ENCODE measurements at places on chromosomes 4 and X. TPM values are rescaled to one million over a fixed set of nuclear protein-coding genes. Genes with fewer than 3 reads are reported as not detected.

GRCh38 chrX:44898411-44899221, 25.6 kb downstream of the KDM6A start:
- DNase-seq, result no peak

DNA sequence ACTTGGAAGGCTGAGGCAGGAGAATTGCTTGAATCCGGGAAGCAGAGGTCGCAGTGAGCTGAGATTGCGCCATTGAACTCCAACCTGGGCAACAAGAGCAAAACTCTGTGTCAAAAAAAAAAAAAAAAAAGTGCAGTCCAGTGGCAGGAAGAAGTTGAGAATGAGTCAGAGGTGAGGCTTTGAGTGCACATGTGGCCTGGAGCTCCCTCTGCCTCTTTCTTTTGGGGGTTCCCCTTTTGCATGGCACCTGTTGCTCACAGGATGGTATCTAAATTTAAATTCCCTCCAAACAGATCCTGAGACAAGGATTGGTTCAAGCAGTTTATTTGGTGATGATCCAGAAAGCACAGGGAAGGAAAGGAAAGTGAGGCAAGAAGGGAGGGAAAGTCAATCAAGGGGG, 151.4 kb upstream of the STX18 start:
- DNase-seq, result peak; percentile 17

GRCh38 chrX:132394591-132394990, 94.2 kb downstream of the MBNL3 start:
- no peak for DNase-seq

DNA sequence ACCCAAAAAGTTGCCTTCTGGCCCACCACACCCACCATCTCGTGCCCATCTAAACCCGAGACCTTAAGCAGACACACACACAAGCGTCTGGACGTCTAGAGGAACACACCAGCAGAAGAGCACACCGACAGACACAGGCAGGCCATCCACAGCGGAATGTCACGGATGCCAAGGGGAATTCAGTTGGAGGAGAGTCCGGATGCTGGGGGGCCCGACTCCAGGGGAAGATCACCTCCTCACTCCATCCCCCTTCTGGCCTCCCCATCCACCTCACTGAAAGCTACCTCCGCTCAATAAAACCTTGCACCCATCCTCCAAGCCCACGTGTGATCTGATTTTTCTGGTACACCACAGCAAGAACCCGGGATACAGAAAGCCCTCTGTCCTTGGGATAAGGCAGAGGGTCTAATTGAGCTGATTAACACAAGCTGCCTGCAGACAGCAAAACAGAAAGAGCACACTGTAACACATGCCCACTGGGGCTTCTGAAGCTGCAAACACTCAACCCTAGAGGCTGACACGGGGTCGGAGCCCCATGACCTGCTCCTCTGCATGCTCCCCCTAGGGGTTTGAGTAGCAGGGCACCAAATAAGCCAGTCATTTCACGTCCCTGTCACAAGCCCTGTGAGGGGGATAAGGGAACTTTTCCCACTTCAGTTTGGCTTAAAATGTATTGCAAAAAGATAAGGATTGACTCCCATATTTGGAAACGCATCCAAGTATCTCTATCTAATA, 339.6 kb upstream of the PCDH10 start:
- no peak for DNase-seq

DNA sequence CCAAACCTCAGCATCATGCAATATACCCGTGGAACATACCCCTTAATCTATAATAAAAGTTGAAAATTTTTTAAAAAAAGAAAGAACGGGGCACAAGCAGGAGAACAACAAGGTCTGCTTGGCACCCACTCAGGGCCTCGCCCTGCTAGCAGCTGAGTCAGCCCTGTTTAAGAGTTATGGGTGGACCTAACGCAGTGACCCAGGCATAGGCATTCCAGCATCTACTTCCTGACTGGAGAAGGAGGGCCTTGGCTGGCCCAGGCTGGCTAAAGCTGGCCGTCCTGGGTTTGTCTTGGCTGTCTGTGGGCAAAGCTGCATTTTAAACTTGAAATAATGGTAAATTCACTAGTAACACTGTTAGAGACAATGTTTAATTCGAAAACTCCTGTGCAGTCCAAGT, 236.7 kb upstream of the PGRMC2 start:
- DNase-seq, result peak; percentile 37

GRCh38 chrX:150161193-150161592, 201.9 kb upstream of the MAMLD1 start:
- DNase-seq, result no peak

GRCh38 chrX:110417128-110417527, 58.5 kb downstream of the RTL9 start:
- DNase-seq, result no peak

DNA sequence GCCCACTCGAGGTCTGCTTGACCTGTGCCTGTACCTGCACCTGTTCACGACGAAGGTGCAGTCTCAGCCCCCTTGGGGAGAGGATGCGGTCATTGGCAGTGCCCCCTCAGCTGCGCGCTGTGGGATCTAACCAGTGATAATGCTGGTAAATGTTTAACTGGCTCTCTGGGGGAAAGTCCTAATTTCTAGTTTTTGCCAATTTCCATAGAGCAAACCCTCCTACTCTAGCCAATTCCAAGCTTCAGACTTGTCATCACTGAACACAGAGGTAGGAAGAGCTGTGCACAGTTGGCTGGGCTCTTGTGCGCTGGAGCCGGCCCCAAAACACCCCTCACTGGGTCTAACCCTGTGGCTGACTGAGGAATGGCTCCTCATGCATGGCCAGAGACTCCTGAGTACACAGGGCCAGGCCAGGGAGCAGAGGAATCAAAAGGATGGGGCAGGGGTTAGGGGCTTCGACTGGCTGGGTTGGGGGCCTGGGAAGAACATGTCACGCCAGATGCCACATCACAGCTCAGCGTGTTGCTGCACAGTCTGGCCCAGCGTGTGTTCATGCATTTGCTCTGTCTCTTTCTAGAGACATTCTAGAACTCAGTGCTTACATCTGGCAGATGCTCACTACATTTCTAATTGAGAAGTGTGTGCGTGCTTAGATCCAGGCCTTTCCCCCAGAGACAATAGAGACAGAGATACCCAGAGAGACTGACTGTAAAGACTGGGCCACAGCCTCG, 270.8 kb downstream of the BCOR start:
- DNase-seq, result no peak

DNA sequence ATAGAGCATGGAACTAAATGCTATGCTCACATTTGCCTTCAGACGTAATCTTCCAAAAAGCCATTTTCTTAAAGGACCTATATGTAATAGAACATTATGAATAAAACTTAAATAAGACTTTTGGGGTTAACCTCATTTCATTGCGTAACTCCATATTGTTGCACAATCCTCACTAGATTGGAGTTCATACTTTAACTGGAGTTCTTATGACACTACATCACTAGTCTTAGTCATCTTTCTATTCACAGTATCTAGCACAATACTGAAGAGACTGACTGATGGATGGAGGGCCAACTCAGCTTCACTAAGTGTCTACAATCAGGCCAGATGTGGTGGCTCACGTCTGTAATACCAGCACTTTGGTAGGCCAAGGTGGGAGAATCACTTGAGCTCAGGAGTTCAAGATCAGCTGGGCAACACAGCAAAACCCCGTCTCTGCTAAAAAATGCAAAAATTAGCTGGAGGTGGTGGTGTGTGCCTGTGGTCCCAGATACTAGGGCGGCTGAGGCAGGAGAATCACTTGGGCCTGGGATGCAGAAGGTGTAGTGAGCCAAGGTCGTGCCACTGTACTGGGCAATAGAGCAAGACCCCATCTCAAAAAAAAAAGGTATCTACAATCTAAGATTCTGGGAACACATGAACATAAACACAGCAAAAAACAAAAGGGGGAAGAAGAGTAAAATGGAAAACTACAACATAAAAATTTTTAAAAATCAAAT, 80.8 kb upstream of the MAB21L2 start:
- peak; percentile 71 for DNase-seq

DNA sequence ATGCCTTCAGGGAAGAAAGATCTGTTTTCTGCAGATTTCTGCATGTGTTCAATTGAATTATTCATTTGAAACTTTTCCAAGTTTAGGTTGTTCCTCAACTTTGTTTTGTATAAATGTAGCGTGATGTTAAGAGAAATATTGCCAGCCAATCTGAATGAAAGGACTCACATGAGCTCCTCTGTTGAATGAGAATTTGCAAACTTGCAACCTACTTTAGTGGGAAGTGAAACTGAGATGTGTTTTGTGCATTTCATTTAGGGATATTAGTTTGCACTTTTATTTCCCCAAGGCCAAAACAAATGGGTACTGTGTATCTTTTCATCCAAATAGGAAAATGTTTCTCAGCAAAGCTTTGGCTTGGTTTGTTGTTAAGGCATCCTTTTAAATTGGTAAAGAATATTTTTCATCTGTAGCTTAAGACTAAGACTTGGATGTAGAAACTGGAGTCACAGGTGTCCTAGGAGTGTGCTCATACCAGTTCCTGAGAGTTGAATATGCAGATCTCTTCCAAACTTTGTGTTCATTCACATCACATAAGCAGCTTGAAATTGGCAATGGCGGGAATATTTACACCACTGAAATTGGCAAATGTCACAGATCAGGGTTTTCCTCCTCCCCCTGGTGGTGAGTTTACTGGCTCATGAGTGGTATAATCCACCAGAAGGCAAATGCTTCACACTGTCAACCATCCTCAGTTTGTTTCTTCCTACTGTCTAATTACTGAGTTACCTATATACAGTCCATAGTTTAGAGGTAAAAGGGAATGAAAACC, 193.6 kb upstream of the BANK1 start:
- peak; percentile 1 for DNase-seq

DNA sequence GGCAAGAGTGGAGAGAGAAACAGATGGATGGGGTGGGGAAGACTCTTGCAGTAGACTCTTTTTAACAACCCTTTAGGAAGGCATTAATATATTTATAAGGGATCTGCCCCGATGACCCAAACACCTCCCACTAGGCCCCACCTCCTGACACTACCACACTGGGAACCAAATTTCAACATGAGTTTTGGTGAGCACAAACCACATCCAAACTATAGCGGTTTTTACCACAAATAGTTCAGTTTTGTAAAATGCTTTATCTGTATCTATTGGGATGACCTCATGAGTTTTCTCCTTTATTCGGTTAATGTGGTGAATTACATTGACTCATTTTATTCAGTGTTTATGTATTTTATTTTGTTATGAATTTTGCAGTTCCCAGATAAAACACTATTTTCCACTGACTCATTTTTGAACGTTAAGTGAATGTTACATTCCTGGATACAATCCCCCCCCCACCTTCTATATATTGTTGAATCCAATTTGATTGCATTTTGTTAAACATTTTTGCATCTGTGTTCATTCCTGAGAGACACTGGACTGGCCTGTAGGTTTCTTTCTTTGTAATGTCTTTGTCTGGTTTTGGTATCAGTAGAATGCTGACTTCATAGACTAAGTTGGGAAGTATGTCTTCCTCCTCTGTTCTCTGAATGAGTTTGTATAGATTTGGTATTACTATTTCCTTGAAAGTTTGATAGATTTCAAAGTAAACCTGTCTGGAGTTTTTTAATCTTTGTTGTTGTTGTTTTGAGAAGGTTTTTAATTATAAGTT, 13.9 kb upstream of the CPLX1 start:
- DNase-seq, result no peak

- DNase-seq, result no peak
These were observed 411.2 kb downstream of the SPOCK3 start for GRCh38 chr4:166823126-166823525.

GRCh38 chrX:40380655-40381488, 199.9 kb upstream of the ATP6AP2 start:
- DNase-seq, result no peak

DNA sequence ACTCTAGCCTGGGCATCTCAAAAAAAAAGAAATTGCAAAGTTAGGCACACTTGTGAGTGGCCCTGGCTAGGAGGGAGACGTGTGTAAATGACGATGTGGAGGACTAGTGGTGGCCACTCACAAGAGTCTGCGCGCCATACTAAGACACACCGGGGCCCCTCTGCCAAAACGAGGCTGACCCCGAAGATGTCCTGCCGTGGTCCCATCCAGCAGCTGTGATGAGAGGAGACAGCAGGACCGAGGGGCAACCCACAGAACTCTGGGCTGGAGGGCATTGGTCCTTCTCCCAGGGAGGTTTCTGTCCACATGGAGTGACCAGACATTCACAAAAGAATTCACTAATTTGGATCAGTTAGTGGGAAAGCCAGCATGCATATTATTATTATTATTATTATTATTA, 47.4 kb downstream of the NOP14 start:
- DNase-seq, result no peak

DNA sequence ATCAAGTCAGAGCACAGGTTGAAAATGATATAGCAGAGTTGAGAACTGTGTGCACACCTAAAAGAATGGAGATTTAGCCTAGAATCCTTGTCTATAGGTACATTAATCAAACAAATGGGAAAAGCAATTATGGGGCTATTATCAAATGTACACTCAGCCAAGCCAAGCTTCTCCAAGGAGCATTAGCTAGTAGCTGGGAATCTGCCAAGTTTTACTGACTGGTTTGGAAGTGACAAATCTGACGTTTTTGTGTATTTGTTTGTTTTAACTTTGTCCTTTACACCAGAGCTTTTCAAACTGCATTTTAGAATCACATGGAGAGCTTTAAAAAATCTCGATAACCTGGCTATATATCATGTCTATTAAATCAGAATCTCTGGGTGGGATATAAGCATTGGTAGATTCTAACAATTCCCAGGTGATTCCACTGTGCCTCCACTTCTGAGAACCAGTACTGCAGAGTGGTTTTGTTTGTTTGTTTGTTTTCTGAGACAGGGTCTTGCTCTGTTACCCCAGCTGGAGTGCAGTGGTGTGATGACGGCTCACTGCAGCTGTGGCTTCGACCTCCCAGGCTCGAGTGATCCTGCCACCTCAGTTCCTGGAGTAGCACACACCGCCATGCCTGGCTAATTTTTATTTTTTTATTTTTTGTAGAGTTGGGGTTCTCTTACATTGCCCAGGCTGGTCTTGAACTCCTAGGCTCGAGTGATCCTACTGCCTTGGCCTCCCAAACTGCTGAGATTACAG, 279.8 kb downstream of the UNC5C start:
- DNase-seq, result no peak

DNA sequence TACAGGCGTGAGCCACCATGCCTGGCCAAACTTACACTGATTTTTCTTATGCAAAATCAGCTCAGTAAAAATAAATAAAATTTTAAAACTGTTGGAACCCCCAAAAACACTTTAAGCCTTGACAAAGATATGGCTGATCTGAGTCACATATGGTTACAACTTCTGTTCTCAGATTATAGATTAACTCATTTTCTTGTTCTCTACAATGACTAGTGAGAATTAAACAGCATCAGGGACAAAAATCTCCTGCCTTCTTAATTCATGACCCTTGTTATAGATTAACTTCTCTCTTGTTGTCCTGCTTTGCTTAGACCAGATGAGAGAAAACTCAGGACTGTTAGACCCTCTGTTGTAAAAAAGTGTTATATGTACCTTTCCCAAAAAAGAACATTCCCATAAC, 24.2 kb upstream of the EXOC1L start:
- no peak for DNase-seq

GRCh38 chr4:160299608-160300007, 1196.7 kb downstream of the RAPGEF2 start:
- peak; percentile 22 for DNase-seq

- no peak for DNase-seq
These were observed 78.9 kb upstream of the CNKSR2 start for GRCh38 chrX:21295246-21295820.

- no peak for DNase-seq
These were observed 62.2 kb downstream of the PRKX start for GRCh38 chrX:3651277-3651676.

SLC49A3 gene
- 0.06 TPM for polyA plus RNA-seq

F11 gene
- not detected for polyA plus RNA-seq

ENOX2 gene
- 7.1 TPM for polyA plus RNA-seq

ARL9 gene
- polyA plus RNA-seq, result 1.5 TPM

ABCB7 gene
- 8.3 TPM for polyA plus RNA-seq

TRPC3 gene
- polyA plus RNA-seq, result not detected

BMX gene
- not detected for polyA plus RNA-seq

Data from foreskin keratinocyte (primary cell).